Hippocampal formation (tissue), 2 donors: ENCODE measurements at places on chromosomes 6 and 20.

DNA sequence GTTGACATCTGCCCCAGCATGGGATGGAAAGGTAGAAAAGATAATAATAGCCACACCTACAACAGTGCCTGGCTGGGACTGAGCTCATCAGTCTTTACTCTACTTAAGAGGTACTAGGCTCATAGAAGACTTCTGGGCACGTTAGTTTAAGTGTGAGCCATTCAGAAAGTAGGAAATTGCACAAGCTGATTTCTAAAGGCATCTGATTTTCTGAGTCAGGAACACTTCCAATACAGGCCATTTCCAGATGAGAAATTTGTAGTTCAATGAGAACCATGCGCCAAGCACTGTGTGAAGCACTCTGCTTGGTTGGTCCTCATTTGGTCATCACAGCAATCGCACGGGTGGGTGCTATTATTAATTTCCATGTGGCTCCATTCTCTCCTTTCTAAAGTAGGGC lies 42.3 kb downstream of the MOCS1 start:
- no peak for DNase-seq

GRCh38 chr6:158087224-158087867 lies 80.7 kb downstream of the SERAC1 start:
- DNase-seq: no peak

DNA sequence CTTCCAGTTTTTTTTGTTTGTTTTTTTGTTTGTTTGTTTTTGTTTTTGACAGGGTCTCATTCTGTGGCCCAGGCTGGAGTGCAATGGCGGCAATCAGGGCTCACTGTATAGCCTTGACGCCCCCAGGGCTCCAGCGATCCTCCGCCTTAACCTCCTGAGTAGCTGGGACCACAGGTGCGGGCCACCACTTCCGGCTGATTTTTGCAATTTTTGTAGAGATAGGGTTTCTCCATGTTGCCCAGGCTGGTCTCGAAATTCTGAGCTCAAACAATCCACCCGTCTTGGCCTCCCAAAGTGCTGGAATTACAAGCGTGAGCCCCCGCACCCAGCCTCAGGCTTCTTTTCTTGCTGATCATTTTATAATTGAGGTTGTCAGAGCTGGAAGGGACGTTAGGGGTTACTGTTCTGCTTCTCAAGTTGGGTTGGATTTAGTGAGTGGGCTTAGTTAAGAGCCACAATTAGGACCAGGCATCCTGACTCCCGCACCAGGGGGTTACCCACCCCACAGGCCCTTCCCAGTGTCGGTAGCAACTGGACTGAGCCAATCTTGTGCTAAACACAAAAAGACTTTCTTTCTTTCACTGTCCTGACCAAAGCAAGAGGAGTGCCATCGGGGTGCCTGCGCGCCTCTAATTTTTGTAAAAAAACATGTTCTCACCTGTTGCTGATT lies 13.1 kb upstream of the ZSCAN9 start:
- DNase-seq: no peak

DNA sequence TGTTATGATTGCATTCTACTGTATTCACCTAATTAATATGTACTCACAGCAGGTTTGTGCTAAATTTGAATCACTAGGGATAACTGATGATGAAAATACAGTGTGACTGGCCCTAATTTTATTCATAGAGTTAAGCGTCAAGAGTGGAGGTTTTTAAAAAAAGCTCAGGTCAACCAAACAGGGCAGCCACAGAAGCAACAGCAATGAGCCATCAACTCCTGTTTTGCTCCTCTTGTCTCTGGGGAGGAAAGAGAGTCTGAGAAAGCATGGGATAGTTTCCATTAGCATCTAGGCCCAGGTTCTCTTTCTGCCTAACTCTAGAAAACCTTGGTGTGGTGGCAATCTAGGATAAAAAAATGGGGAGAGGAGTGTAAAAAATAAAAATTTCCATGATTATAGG lies 122.1 kb downstream of the OGFRL1 start:
- no peak for DNase-seq

- no peak for DNase-seq
Observed at GRCh38 chr6:53813096-53813495, 18.3 kb downstream of the LRRC1 start.

- peak; percentile 14 for DNase-seq
Observed at GRCh38 chr6:24848461-24848860, 49.7 kb upstream of the ARMH2 start.

- DNase-seq: no peak
Observed at GRCh38 chr20:47126709-47127108, 229.8 kb downstream of the ZMYND8 start.

GRCh38 chr6:14046476-14047068 lies 71.0 kb upstream of the CD83 start:
- no peak for DNase-seq

- no peak for DNase-seq
Observed at GRCh38 chr20:38152621-38153221, 12.3 kb downstream of the TGM2 start.

DNA sequence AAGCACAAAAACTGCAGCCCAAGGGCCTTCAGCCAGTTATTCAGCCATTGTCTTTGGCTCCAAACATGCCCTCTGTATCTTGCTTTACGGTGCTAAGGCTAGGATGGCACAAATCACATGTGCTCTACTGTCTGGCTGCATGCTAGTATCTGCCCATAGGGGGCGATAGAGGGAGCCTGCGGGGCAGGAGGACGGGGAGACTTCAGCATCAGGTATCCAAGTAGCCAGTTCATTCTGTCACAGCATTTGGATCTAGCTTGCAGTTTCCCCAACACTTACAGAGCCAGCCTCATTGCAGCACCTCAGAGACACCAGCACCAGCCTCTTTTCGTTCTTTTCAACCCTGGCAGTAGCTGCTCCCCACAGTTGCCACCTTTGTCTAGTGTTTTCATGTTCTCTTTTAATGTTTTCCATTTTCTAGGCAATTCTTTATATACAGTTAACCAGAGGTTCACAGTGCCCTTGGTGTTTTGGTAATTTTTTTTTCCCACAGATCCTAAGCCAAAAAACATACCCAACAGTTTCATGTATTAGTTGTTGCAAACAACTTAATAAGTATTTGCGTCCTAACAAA lies 705.9 kb downstream of the PTPRT start:
- DNase-seq: no peak

DNA sequence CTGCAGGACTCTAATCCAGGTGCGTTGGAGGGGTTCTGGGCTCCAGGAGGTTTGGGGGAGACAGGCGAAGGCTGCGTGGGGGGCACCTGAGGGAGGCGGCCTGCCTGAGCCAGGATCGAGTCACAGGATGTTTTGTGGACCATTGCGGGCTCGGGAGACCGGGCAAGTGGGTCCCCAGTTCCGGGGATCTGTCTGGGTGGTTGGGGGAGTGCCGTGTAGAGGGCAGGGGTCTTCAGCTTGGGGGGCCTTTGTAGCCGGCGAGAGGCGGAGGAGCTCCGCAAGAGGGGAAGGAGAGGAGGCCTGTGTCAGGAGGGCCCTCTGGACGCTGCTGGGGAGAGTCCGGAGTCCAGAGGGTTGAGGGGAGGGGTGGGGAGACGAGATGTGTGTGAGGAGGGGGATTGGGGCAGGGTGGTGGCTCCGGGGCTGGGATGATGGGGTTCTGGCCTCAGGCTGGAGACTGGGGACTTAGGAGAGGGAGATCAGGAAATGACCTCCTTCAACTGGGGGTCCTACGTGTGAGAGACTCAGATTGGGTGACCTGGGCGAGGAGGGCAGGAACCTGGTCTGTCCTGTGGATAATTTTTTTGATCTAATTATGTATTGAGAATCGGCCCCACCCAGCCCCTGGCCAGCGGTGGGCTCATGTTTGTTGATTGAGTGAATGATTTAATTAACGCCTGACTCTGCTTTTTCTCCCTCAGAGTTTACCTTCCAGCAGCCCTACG lies 505 bp downstream of the SNAI1 start:
- DNase-seq: no peak

DNA sequence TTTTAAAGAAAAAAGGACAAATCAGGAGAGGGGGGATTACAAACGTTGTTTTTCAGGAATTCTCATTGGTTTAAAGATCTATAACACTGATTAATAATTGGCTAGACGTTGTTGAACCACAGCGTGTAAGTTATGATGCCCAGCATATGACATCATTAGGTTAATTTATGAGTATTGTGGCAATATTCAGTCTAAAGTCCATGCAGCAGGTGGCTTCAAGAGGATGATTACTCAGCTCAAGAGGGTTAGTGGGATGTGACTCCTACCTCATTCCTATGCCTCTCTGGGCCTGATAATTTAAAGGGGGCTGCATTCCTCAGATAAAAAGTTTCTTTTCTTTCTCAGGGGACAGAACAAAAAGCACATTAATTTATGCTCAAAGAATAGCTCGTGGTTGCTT lies 1309.0 kb downstream of the EPHA7 start:
- DNase-seq: no peak

DNA sequence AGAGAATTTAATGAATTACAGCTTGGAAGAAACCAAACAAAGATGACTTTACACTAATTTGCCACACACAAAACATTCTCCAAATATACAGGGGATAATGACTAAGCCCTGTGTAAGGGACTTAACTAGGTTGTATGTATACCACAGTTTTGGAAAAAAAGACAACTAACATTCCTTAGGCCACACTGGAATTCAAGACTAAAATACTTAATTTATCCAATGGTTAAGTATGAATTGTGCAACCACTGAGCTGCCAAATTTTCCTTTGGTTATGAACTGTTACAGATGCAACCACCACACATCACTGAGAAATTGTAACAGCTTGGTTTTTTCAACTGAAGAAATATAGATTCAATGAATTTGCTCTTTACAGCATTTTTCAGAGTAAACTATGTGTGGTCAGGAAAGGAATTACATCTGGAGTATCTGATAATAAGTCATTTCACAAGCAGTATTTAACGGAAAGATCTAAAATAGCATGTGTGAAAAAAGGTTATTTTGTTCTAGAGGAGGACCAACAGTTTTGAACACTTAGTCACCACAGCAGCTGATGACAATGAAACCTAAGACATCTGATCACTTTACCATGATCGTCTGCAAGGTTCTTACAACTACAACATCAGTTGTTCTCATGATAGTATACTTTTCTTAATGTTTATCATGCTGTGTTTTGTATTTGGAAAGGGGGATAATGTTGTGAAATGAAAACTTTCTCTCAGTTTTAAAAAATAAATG lies 318.8 kb downstream of the BCKDHB start:
- no peak for DNase-seq

- no peak for DNase-seq
Observed at GRCh38 chr20:2254333-2254732, 41.5 kb upstream of the TGM3 start.
